ENCODE measurements at places on chromosomes 6 and 20.

- DNase-seq, result no peak
These were observed 244.0 kb downstream of the BTBD3 start for GRCh38 chr20:12161734-12162133.

DNA sequence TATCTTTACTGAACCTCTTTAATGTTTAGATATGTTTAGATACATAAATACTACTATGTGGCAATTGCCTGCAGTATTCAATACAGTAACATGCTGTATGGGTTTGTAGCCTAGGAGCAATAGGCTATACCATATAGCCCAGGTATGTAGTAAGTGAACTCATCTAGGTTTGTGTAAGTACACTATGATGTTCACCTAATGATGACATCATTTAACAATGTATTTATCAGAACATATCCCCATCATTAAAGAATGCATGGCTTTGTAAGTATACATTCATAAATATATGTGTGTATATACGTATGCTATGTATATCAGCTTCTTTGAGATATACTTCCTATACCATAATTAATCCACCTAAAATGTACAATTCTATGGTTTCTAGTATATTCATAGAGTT lies 631.2 kb upstream of the MAN1A1 start:
- DNase-seq, result no peak

DNA sequence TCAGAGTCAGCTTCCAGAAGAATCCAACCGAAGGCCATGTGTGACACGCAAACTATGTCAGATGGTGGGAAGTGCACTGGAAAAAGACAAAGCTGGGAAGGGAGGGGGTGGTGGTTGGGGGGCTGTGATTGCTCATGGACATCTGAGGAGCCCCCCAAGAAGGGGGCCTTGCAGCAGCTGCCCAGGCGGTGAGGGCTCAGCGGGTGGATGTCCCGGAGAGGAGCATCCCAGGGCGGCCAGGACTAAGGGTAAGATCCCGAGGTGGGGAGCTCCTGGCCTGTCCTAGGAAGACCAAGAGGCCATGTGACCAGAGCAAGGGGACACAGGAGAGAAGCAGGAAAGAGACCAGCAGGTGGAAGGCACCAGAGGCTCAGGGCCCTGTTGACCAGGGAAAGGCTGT lies 299.5 kb downstream of the PREX1 start:
- DNase-seq, result no peak

- DNase-seq, result no peak
These were observed 815.8 kb downstream of the MAFB start for GRCh38 chr20:39873286-39873685.

DNA sequence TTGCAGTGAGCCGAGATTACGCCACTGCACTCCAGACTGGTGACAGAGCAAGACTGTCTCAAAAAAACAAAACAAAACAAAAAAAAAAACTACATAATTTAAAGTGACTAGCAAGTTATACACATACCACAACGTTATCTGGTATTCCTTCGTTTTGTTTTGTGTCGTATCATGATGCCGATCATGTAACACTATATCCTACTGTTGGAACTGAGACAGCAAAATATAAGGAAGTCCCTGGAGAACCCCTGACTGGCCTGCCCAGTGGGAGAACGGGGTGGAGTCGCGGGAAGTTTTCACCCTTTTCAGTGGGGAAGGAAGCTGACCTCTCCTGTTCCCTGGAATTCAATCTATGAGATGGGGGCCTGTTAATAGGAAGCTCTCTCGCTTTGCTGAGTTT lies 15.1 kb downstream of the SOX4 start:
- no peak for DNase-seq

DNA sequence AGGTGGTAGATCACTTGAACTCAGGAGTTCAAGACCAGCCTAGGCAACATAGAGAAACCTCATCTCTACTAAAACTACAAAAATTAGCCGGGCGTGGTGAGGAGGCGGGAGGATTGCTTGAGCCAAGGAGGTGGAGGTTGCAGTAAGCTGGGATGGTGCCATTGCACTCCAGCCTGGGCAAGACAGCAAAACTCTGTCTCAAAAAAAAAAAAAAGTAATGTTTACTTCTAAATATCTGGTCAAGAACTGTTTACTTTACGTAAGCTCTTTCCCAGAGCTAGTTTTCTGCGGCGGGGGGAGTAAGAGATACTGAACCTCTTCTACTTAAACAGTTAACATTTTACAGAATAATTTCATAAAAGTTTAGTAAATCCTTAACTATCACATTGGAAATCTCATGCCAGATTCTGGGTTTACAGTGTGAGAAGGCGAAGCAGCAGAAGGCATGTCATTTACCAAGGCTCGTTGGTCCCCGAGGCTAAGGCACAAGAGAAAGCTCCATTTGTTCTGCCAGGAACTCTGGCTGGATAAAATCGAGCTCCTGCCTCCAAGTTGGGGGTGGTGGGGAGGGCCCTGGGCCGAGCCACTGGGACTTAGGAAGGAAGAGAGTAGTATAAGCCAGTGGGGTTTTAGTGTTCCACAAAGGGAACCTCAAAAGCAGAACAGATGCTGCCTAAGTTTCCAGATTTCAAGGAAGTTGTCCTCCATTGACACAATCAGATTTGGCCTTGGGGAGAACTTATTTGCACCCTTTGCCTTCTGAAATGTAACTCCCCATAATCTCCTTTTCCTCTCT lies 41.7 kb downstream of the ARFGEF2 start:
- DNase-seq, result no peak

DNA sequence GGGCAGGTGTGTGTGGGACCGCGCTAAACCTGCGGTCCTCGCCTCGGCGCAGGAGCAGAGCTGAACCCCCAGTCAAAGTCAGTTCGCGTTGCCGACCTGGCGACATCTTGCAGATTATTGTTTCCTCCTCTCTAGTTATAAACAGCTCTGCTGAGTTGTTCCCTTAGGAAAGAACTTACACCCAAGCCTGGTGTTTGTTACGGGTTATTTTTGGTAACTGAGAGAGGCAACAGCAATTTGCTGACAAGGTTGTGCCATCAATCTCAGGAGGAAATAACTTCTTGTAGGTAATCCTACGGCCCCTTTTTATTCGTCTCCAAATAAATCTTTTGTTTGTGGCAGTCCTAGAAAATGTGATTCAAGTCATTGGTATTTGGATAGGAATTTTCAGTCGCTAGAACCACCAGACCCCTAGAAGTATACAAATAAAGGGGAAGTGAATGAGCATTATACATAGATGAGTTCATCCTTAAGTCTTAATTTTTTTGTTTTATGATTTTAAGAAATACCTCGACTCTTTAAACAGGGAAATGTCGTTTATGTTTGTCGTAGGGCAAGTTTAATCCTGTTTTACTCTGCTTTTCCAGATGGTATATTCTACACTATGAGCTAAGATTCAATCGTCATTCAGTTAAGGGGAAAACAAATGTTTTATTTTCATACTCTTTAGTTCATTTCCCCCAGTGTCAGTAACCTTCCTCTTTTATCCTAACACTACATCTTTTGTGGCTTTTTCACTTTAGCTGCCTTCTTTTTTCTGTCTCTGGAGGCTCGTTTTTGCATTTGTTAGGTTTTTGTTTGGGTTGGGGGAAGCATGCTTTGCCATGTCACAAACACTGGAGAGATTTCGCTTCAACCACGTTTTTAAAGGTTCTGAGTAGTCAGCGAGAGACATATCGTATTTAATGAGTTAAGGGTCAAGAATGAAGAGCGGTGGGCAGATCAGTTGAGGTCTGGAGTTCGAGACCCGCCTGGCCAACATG lies 1.2 kb downstream of the PM20D2 start:
- DNase-seq, result no peak

GRCh38 chr6:158752613-158753012 lies 66.6 kb downstream of the EZR start:
- DNase-seq, result no peak

GRCh38 chr6:19839237-19839546 lies 2.0 kb downstream of the ID4 start:
- no peak for DNase-seq

All from right kidney (tissue), 9 donors.